ENCODE measurements at places on chromosomes 2 and 18.

DNA sequence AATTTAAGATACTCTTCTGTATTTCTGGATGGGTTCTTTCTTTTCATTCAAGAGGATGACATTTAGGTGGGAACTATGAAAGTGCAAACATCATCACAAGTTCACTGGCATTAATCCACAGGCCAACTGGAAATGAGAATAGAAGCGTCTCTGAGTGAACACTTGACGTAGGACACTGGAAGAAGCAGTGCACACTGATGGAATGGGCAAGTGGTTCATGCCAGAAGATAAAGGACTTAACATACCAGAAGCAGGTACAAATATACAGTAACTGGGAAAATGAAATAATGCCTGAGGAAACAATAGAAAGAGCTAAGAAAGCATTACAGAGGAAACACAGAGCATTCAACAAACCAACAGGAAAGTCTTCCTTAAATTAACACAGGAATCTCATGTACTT lies 120.9 kb upstream of the CCDC195 start:
- no peak for DNase-seq

DNA sequence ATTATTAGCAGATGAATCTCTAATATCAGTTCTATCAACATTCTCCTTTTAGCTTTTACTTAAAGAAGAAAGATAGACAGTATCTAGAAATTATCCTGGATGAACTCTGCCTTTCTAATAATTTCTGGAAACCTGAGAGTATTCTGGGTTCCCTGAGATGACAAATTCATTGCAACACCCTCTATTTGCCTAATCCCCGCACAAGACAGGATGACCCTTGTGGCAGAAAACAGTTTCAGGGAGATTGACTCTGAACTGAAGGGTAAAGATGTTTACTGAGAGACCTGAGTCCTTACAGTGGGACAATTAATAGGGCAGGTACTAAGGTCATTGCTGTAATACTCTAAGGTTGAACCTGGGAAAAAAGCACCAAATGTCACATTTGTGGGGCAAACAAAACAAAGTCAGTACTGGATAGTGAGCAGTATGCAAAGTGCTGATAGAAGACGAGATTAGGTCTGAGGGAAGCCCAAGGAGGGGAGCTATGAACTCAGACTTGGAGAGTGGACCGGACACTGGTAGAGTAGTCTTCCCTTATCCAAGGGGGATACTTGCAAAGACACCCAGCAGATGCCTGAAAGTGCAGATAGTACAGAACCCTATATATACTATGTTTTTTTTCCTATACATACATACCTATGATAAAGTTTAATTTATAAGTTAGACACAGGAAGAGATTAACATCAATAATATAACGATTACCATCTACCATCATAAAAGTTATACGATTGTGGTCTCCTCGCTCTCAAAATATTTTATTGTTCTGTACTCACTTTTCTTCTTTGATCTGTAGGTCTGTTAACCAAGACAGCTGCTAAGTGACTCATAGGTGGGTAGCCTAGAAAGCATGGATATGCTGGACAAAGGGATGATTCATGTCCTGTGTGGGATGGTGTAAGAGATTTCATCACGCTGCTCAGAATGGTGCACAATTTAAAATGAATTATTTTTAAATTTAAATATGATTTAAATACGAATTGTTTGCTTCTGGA lies 148.3 kb upstream of the KLHL14 start:
- no peak for DNase-seq

DNA sequence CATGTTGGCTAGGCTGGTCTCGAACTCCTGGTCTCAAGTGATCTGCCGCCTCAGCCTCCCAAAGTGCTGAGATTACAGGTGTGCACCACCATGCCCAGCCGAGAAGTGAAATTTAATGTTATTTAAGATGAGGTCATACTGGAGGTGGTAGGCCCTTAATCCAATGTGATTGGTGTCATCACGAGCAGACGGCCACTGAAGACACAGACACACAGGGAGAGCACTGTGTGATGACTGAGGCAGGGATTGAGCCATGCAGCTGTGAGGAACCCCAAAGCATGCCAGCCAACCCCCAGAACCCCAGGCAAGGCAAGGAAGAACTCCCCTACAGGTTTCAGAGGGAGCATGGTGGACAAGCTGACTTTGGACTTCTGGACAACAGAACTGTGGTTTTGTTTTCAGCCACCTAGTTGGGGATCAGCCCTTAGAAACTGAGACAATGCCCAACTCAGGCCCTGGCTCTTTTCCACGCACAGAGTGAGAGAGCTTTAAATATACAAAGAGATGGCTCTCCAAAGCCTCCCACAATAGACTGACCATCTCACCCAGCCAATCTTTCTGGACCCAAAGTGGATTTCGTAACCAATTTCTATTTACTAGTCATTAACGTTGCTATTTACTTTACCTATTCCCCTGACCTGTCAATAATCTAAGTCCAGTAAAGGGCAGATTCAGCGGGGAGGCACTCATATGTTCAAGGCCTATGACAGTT lies 34.2 kb downstream of the TBC1D8 start:
- no peak for DNase-seq

DNA sequence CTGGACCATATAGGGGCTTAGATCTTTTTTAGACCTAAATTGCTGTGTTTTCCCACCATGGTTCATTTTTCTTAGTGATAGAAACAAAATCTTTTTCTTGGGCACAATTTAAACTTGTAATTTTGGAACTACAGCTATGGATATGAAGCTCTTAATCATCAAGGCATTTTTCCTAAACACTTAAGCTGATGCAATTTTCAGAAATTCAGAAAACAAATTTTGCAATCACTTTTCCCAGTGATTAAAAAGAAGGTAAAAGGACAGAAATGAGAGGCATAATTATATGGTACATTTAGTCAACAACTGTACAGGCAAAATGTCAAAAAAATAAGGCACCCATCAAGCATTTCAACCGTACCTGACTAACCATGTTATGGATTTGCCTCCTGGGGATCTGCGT lies 665.4 kb downstream of the XIRP2 start:
- DNase-seq = no peak

GRCh38 chr2:16313235-16313975 lies 352.2 kb downstream of the CYRIA start:
- no peak for DNase-seq

Measured in sigmoid colon (tissue), 7 donors.